Ascending aorta (tissue), 2 donors: ENCODE measurements at places on chromosomes 1 and 21. TPM values are rescaled to one million over a fixed set of nuclear protein-coding genes. Genes with fewer than 3 reads are reported as not detected.

The SPRR2B gene
- total RNA-seq, result not detected

The MEGF6 gene
- 194 TPM for total RNA-seq

The TCHHL1 gene
- total RNA-seq, result not detected

The FCGR2B gene
- 14.5 TPM for total RNA-seq

The FAM229A gene
- total RNA-seq, result 12.2 TPM

The FAAH gene
- 6.0 TPM for total RNA-seq

The FHL3 gene
- 60.1 TPM for total RNA-seq

The KRTAP13-2 gene
- not detected for total RNA-seq

The GPATCH3 gene
- total RNA-seq, result 2.0 TPM

The TFF2 gene
- not detected for total RNA-seq

The SLC6A17 gene
- 0.11 TPM for total RNA-seq

The LMX1A gene
- 1.7 TPM for total RNA-seq

The ASCL5 gene
- not detected for total RNA-seq

The CRP gene
- total RNA-seq, result 3.8 TPM

The DNALI1 gene
- total RNA-seq, result 2.2 TPM

The ALX3 gene
- not detected for total RNA-seq

The MACO1 gene
- 49.2 TPM for total RNA-seq

The GJA5 gene
- 49.7 TPM for total RNA-seq

The RGS21 gene
- not detected for total RNA-seq

The PCAT6 gene
- total RNA-seq, result not detected

The ANKRD34A gene
- total RNA-seq, result 13.6 TPM

The NASP gene
- 49.1 TPM for total RNA-seq

The ESRRG gene
- total RNA-seq, result not detected

The KCNQ4 gene
- total RNA-seq, result 14.5 TPM

The PERM1 gene
- not detected for total RNA-seq

The PKP1 gene
- not detected for total RNA-seq

The SAMSN1 gene
- total RNA-seq, result 6.1 TPM

The RGS1 gene
- total RNA-seq, result 13.0 TPM

The S100A3 gene
- total RNA-seq, result not detected

The SPRR1B gene
- not detected for total RNA-seq

The MCOLN3 gene
- total RNA-seq, result 0.32 TPM

The VAMP4 gene
- total RNA-seq, result 3.6 TPM

The CFHR1 gene
- 16.0 TPM for total RNA-seq

The NBPF6 gene
- total RNA-seq, result not detected

The SOD1 gene
- total RNA-seq, result 87.7 TPM

The CLDN17 gene
- not detected for total RNA-seq

The SLC30A2 gene
- total RNA-seq, result not detected

The PEX14 gene
- total RNA-seq, result 10.6 TPM

The MAP10 gene
- 0.85 TPM for total RNA-seq

The KCNJ15 gene
- 17.5 TPM for total RNA-seq

The PSEN2 gene
- total RNA-seq, result 26.5 TPM

The FAM72C gene
- 1.2 TPM for total RNA-seq
